ENCODE measurements at places on chromosomes 3 and 15.
A peak's percentile ranks its signal among the peaks of the same experiment; 100 is the strongest.

DNA sequence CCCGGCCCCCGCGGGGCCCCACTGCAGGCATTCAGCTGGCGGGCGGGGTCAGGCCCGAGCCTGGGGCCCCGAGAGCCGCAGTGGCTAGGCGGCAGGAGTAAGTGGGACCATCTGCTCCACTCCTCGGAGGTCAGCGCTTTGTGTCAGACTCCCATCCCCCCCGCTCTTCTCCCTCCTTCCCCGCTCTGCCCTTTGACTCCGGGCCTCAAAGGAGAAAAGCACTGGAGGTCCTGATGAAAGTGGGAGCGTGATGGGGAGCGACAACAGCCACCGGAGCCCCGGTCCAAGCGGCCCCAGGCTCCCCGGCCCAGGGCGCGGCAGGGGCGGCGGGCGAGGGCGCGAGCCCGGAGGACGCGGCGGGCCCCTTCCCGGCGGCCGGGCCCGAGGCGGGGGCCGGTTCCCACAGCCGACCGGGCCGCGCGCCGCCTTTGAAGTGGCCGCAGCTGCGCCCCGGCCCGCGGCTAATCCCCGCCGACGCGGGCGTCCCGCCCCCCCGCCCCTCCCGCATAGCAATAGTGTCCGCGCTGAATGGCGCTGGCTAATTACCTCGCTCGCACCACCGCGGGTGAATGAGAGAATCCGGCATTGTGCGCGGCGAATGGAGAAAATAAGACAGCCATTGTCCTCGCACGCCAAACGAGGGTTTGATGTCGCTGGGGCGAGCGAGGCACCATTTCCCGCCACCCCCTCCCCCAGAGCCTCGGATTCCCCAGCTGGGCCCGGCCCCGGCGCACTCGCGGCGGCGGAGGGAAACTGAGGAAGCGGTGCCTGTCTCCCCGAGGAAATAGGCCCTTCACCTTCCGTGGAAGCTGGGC is 22.4 kb downstream of the IGDCC3 start:
- no peak for DNase-seq

DNA sequence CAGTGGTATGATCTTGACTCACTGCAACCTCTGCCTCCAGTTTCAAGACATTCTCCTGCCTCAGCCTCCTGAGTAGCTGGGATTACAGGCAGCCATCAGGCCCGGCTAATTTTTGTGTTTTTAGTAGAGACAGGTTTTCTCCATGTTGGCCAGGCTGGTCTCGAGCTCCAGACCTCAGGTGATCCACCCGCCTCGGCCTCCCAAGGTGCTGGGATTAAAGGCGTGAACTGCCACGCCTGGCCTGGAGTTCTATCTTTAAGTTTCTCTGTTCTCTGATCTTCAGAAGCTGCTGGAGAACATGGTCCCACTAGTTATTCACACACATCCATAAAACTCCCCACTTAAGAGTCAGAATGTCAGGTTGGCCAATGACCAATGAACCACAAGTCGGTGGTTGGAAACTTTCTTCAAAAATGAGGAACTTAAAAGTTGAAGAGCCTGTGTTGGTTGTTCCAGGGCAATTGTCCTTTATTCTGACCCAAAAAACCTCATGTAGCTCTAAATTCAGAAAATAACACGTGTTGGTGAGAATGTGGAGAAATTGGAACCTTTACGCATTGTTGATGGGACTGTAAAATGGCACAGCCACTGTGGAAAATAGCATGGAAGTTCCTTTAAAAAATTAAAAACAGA is 55.9 kb upstream of the PIK3CB start:
- no peak for DNase-seq

- peak; percentile 93 for DNase-seq
Observed at GRCh38 chr15:78075490-78076230, 1.9 kb downstream of the TBC1D2B start.

DNA sequence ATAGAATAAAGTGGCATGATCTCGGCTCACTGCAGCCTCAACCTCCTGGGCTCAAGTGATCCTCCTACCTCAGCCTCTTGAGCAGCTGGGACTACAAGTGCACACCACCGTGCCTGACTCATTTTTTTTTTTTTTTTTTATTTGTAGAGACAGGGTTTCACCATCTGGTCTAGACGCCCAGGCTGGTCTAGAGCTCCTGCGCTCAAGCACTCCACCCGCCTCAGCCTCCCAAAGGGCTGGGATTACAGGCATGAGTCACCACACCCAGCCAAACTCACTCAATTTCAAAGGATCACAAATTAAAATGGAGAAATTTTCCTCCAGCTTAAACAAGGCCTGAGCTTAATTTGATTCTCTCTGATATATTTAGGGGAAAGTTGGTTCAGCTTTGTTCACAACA is 27.3 kb upstream of the NMB start:
- DNase-seq, result peak; percentile 95

DNA sequence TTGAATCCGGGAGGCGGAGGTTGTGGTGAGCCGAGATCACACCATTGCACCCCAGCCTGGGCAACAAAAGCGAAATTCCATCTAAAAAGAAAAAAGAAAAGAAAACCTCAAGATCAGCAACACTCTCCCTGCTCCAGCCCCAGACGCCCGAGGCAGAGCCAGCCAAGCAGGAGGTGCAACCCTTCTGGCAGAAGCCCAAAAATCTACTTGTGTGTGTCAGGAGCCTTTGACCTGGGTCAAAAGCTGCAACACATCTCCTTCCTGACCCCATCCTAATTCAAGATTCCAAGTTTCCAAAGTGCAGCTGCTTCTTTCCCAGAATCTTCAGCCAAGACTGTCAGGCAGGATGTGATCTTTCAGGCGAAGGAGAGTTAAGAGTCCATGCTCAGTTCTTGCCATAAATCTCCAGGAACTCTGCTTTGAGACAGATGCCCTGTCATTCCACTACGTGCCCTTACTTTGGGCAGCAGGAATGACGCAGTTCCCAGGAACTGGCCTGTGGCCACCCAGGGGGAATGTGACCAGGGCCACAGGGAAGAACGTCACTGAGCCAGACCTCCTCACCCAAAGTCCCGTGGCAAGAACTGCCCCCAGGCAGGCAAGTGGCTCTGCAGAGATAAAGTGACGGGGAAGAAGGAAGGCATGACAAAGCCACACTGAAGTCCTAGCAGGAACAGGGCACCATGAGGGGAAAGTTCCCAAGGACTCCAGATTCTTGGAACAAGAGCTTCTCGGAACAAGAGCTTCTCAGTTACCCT is 39.4 kb downstream of the SH3BP5 start:
- peak; percentile 79 for DNase-seq

GRCh38 chr3:32421991-32422859 is 30.6 kb downstream of the CMTM7 start:
- peak; percentile 75 for DNase-seq

DNA sequence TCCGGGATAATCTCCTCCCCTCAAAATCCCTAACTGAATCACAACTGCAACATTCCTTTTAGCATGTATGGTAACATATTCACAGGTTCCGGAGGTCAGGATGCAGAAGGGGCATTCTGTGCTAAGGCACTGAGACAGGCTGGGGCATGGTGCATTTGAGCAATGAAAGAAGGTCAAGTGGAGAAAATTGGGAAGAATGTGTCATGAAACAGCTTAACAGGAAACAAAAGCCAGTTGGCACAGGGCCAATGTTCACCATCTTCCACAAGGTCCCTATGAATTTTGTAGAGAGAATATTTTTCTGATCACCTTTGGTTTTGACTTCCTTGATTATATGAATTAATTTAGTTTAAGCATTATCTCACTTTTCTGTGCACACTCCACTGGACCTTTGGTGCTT is 587.7 kb upstream of the NR2F2 start:
- peak; percentile 14 for DNase-seq

GRCh38 chr15:52361494-52361893 is 65.9 kb upstream of the MYO5C start:
- DNase-seq, result no peak

- peak; percentile 89 for DNase-seq
Observed at GRCh38 chr3:159987291-159987711, 1.3 kb upstream of the IL12A start.

GRCh38 chr3:102030661-102031060 is 181.3 kb downstream of the NFKBIZ start:
- no peak for DNase-seq

DNA sequence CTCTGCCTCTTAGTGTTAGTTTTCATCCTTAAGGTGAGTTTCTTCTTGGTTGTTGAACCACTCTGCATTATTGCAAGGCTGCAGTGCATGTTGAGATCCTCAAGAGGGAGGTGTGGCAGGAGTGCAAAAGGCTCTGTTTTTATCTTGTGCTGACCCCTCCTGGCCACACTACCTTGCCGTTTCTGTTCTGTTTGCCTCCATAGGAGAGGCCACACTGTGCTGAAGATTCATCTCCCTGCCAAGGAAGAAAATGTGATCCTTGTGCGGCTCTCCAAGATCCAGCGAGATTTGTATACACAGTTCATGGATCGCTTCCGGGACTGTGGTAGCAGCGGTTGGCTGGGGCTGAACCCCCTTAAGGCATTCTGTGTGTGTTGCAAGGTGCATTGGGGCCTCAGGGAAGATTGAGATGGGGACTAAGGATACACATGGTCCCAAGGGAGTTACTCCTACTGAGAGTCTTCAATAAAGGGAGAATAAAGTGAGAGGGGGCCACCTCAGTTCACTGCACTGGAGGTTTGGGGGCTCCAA is 33.0 kb upstream of the TEX264 start:
- DNase-seq, result peak; percentile 73

- DNase-seq, result peak; percentile 18
Observed at GRCh38 chr3:28150465-28151206, 90.8 kb upstream of the CMC1 start.

- DNase-seq, result no peak
Observed at GRCh38 chr3:81476692-81477091, 284.8 kb downstream of the GBE1 start.

DNA sequence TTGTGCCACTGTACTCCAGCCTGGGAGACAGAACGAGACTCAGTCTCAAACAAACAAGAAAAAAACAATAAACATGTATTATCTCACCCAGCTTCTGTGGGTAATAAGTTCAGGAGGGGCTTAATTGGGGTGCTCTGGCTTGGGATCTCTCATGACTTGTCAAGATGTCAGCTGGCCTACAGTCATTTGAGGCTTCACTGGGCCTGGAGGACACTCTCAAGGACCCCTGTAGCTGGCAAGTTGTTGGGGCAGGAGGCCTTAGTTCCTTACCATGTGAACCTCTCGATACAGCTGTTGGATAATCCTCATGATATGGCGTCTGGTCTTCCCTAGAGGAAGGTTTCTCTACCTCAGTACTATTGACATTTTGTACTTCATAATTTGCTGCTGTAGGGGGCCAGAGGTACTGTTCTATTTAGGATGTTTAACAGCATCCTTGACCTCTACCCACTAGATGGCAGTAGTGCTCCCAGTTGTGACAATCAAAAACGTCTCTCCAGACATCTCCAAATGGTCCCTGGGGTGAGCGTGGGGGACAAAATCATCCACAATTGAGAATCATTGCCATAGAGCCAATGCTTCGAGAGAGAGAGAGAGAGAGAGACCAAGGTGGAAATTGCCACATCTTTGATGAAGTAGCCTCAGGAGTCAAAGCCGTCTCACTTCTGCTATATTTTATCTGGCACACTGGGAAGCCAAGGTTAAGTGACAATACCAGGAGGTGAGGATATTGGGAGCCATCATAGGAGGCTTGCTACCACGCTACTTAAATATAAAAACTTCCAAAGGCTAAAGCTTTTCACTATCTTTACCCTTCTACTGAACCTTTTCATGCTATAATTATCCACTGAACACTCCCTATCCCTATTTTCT is 23.9 kb upstream of the SLTM start:
- DNase-seq, result peak; percentile 69

- DNase-seq, result no peak
Observed at GRCh38 chr15:79357566-79357965, 46.7 kb downstream of the TMED3 start.

DNA sequence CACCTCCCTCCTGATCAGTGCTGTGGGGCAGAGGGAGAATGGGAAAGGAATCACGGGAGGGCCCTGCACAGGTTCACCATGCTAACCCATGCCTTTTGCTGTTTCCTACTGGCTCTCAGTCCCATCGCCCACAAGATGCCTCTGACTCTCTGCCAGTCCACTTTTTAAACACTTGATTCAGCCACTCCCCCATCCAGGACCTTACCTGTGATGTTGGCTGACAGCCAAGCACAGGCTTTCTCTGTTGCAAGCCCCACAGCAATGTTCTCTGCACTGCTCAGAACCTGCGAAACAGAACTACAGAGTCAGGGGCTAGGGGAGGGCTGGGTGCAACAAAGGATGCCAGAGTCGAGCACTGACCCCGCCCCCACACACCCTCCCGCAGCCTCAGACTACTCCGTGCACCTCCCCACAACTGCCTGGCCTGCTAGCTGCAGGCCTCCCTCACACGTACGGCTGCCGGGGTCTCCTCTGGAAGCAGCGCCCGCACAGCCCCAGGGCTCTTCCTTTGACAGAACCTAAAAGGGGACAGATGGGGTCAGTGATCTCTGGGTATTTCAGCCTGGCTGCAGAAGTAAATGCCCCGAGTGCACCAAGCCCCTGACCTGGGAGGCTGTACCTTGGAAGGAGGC is 9.1 kb downstream of the CDAN1 start:
- no peak for DNase-seq

GRCh38 chr3:152399374-152399773 is 130.6 kb downstream of the MBNL1 start:
- DNase-seq, result peak; percentile 78

DNA sequence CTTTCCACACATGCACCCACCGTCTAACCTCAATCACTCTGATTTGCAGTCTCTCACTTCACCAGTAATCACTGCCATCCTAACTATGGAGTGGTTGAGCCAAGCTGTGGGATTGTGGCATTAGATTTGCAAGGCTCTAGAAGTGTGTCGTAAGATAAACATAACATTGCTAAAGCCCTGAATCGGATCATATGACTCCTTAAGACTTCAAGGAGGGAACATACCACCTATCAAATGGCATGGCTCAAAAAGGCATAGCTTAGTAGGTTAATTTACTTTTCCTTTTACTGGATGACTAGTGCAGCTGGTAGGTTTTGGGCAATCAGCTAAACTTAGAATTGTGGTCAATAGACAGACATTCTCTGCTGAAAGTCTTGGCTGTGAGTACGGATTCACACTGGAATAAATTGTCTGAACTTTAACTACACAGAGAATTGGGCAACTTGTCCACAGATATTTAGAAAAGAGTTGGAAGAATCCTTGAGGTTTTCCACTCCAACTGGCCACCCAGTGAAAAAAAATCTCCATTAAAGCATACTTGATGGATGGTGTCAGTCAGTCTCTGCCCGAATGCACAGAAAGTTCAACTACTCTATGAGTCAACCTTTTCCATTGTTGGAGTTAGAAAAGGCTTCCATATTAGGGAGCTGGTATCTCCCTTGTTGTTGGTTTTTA is 476.7 kb upstream of the CBLB start:
- DNase-seq, result peak; percentile 95

DNA sequence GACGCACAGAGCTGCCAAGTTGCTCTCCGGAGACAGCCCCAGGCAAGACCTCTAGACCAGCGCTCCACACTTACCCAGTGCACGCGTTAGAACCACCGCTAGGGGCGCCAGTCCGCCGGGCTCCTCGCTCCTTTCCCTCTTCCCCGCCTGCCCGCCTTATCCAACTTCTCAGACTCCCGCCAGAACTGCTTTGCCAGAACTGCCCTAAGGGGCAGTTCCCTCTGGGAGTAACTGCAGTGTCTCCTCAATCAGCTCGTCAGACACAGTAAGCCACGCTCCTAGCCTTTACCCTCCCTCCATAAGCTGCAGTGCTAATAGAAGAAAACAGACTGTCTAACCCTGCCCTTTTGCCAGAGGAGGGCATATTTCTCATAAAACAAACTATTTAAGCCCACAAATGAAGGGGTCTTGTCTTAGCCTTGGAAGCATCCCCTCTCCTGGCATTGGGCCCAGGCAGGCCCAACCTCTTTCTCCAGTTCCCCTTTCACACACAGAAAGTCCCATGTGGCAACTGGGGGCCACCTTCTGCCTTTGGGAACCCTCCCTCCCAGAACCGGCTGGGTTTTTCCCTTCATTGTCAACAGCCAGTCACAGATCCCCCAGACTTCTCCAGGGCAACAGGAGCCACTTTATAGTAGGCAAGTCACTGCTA is 3.7 kb downstream of the BMF start:
- peak; percentile 78 for DNase-seq
